NCI-H187 treated with DMSO at 0.1 percent for 48 hours (cell line): ENCODE measurements at places on chromosomes 2 and 18.

GRCh38 chr2:109648041-109648527, 33.9 kb downstream of the SOWAHC start:
- DNase-seq: no peak

DNA sequence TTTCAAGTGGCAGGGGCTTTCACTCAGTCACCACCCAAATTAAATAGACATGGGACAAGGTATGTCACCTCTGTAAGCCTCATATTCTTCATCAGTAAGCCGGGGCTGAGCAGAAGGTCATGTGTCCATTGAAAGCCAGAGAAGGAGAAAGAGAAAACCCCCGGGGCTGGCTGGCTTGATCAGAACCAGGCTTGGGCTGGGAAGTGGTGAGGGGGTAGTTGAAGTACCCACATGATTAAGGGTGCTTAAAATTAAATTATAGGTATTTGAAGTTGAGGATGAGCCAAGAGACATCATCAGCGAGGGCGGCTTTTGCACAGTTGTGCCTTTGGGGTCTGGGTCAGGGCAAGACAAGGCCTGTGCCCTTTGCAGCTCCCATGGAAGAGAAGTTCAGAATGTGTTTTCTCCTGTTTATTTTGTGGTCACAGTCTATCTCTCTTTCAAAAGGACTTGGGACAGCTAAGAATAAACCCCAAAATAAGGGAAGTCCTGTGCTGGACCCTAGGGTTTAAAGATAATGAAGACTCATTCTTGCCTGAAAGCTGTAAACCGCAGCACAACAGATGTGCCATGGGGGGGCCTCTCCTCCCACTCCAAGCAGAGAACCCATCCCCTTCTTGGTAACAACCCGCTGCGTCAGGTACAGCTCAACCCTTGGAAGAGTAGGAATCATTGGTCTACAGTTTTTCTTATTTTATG, 10.7 kb downstream of the DBI start:
- no peak for DNase-seq

DNA sequence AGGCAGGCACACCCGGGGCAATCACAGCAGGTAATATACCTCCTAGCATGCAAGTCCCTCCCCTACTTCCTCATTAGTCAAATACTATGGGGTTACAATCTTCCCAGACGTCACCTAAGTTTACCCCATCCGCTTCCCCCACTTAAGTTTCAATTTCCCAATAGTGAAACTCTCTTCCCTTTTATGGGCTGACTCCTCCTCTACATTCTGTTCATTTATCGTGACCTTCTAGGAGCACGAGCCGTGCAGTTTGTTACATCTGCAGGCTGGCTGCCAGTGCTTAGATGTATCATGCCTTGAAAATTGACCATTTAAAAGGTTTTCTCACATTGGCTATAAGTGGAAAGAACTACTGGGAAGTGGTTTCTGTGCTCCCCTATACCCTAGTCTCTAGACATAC, 1357.8 kb upstream of the CRIM1 start:
- DNase-seq: no peak

GRCh38 chr2:18399601-18400000, 160.9 kb downstream of the RDH14 start:
- no peak for DNase-seq

DNA sequence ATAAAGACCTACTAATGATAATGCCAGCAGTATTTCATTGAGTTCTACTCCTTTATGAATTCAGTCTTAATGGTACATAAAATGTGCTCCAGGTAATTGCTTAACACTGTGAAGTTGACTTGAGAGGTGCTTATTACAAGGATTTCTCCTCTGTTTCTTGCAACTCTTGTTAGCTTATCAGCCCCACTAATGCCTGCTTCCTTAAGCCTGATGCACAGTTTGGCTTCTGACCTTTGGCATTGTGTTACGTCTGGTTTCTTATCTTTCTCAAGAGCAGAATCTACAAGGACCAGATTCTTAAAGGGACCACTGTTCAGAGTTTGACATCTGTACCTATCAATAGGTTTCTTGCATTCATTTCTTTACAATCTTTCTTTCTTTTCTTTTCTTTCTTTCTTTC, 223.9 kb upstream of the CWC22 start:
- no peak for DNase-seq

DNA sequence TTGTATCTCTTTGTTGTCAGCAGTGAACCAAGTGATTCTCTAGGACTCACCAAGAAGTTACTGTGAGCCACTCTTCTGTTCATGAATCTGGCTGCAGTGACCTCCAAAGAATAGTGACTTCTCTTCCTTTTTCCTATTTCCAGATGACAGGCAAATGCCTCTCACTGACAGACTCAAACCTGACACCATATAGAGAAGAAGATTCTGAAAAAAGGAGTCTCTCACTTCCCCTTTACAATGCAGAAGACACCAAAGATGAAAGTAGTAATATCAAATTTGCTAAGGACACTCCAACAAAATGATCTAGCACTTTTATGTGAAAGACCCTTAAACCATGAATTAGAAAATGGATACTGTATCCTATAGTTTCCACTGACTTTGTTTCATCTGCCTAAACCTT, 44.4 kb upstream of the SETBP1 start:
- DNase-seq: no peak

DNA sequence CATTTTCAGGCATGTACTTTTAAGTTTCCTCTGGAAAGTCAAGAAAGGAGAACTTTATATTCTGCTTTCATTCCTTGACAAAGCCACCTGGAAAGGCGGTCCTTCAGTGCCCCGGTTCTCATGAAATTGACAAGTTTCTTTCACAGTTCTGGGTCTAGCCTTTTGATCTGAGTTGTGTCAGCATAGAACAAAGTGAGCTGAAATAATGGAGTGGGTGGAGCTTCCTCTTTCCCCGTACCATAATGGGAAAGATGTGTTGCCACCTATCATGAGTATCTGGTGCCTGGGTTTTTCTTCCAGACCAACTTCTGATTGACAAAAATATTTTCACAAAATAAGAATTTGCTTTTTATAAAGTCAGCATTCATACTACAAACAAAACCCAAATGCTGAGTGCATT, 49.3 kb downstream of the PTRHD1 start:
- DNase-seq: no peak

DNA sequence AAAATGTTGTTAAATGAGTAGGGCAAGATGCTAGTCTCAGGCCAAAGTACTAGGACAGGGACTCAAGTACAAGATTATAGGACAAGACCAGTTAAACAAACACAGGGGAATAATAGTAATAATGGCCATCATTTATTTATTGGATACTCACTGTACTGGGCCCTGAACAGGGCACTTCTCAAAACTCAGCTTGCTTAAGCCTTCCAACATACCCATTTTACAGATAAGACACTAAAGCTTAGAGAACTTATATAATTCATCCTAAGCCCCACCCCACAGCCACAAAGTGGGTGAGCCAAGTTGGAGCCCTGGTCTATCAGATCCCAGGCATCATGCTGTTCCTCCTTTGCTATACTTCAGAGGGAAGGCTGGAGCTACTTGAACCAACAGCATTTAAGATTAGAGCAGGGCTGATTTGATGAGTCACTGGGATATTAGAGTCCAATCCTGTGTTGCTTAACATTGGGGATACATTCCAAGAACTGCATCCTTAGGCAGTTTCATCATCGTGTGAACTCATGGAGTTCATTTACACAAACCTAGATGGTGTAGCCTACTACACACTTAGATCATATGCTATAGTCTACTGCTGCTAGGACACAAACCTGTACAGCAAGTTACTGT, 153.6 kb downstream of the MTCL1 start:
- no peak for DNase-seq

DNA sequence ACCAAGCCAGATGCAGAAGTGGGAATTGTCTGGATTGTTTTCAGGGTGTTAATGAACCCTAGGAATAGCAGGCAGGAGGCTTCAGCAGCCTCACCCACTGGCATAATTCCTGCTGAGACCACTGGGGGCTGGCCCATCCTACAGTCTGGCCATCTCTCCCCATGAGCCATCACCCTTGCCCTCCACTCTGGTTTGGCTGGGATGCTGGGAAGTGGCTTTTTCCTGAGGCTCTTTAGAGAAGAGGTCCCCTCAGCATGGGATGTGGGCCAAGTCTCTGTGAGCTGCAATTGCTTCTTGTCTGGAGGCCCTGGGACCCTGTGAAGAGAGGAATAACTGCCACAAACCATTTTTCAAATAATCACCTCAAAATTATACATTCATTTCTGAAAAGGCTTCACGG, 4.0 kb downstream of the TCF7L1 start:
- DNase-seq: no peak

DNA sequence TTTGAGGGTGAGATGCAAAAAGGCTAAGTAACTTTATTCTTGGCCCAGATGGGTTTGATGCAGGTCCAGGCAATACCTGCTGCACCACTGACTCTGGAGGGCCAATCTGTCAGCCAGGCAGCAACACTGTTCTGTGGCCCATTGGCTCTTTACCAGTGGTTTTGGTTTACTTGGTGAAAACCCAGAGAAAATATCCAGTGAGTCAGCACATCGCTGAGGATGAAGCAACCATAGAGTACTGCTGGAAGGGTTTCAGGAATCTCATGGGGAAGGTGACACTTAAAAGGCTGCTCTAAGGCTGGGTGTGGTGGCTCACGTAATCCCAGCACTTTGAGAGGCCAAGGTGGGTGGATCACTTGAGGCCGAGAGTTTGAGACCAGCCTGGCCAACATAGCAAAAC, 192.5 kb upstream of the FAM98A start:
- DNase-seq: no peak
